ENCODE measurements at places on chromosomes 2 and 18.

- peak; percentile 22 for DNase-seq
These were observed 240.0 kb upstream of the NT5C1B start for GRCh38 chr2:18829251-18829902.

- DNase-seq, result no peak
These were observed 17.5 kb downstream of the BOD1L2 start for GRCh38 chr18:57164401-57164800.

GRCh38 chr2:8059255-8059654 is 622.6 kb upstream of the ID2 start:
- DNase-seq, result no peak

GRCh38 chr2:104043864-104044263 is 810.1 kb upstream of the POU3F3 start:
- peak; percentile 35 for DNase-seq

- DNase-seq, result no peak
These were observed 266.5 kb downstream of the PTGR3 start for GRCh38 chr18:74942319-74942910.

- no peak for DNase-seq
These were observed 6.5 kb downstream of the NCAPH start for GRCh38 chr2:96342085-96342484.

- no peak for DNase-seq
These were observed 49.4 kb upstream of the LRRTM4 start for GRCh38 chr2:77571545-77571944.

DNA sequence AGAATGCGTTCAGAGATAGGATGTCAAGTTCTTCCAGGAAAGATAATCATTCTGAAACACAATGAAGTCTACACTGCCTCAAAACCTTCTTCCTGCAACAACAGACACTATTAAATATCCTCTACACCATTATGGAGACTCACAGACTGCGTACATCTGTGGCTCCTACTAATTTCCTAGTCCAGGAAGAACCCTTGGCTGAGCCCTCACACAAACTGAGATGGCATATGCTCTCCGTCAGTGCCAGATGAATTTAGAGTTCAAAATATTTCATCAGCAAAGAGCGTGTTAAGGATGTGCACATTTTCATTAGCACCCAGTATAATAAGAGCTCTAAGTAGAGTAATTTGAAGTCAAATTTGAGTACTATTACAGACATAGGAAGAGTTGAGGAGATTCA is 117.2 kb downstream of the TCF4 start:
- DNase-seq, result no peak

GRCh38 chr18:77201506-77201905 is 48.1 kb upstream of the GALR1 start:
- DNase-seq, result no peak

DNA sequence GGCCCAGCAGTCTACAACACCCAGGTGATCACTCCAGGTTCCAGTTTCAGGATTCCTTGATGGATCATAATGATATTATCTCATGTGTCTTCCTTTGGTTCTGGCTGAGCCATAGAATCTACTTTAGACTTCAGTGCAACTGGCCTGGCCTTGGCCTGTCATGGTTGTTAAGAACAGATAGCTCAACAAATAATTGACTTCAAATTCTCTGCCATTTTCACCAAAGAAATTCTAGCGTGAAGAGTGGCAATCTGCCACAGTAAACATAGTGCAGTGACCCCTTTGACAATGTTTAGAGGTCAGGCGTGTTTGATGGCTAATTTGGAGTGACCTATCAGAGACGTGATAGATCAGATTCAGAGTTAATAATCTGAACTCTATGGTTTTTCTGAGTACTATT is 50.2 kb upstream of the ZNF385B start:
- DNase-seq, result no peak

GRCh38 chr2:111671426-111672150 is 212.4 kb downstream of the ANAPC1 start:
- no peak for DNase-seq

DNA sequence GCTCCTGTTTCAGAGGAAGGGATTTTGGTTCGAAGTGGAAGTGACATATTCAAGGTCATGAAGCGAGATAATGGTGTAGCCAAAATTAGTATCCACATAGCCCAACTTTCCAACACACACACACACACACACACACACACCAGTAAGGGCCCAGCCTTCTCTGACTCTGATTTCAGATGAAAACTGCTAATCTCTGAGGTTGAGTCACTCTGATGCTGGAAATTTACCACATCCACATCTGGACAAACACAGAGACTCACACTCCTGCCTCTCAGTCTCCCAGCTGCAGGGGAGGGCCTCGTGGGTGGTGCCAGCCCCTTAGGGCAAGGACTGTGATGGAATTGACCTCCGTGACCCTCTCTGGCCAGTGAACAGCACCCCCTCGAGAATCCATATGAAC is 29.0 kb upstream of the SLC35F6 start:
- DNase-seq, result no peak

DNA sequence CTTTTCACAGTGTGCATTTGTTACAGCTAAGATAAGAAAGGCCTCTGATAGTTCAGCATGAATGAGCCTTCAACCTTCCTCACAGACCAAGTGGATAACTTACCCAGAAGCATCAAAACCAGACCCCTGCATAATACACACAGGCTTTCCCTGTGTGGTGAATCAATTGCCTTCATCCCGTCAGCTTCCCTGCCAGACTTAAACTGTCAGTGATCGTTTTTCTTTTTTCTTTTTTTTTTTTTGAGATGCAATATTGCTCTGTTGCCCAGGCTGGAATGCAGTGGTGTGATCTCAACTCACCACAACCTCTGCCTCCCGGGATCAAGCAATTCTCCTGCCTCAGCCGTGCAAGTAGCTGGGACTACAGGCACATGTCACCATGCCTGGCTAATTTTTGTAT is 20.5 kb upstream of the SLC35F5 start:
- no peak for DNase-seq

DNA sequence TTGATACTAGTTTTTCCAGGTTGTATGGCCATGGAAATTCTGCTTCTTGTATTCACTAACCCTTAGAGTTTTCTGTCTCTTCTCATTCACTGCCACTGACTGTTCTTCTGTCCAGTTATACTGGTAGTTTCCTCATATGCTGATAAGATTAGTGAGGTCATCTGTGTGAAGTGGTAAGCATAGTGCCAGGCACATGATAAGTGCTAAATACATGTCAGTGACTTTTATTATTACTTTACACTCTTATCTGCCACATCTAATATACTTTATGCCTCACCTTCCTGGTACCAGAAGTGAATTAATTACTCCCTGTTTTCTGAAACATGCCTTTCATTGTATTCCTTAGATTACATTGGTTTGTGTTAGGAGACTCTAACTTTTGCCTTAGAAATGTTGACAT is 91.3 kb downstream of the NBEAL1 start:
- DNase-seq, result no peak

DNA sequence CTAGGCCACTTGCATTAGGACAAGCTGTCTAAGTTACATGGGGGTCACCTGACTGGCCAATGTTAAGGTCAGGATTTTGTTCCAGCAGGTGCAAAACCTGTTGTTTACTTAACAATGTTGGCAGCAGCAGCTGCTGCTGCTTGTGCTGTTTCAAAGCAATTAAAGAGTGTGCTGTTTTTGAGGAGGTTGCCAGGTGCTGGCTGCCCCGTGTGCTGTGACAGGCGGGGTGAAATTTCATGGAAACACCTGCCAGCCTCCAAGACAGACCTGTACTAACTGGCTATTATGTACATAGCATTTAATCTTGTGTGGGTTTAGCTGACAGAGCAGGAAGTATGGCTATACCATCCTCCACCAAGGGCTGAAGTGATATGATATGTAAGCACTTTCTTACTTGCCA is 224.9 kb downstream of the ASXL3 start:
- DNase-seq, result peak; percentile 6

- no peak for DNase-seq
These were observed 4.6 kb downstream of the SERPINB13 start for GRCh38 chr18:63591725-63592124.

DNA sequence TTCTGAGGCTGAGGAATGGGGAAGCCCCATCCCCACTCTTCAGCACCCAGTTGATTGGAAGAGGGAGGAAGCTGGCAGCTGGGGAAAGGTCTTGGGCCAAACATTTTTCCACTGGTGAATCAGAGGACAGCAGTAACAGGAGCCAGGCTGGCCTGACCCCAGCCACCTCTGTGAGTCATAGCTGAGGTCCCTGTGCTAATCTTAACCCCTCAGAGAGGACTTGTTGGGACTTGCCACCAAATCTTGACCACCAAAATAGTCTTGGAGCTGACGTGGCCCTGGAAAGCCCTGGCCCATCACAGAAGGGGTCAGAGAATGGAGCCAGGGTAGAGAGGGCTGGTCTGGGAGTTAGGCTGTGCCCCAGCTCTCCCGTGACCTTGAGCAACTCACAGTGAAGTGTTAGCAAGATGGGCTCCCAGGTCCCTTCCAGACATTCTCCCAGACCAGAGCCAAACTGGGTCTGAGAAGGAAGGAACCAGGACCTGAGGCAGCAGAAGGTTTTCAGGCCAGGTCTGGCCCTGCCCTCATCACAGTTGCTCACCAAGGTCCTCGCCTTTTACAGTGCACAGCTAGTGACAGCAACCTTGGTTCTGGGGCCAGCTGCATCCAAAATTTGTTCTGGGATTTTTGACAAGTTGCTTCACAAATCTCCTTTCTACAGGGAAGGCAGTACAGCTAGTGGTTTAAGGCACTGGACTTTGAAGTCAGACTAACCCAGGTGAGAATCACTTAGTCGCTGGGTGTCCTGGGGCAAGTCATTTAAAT is 266.6 kb downstream of the CYP26B1 start:
- no peak for DNase-seq

- DNase-seq, result no peak
These were observed 584.5 kb downstream of the ZEB2 start for GRCh38 chr2:143935482-143935752.

All from HT-29 (cell line).